ENCODE measurements at places on chromosomes 12 and 14.

- DNase-seq: no peak
Measured at GRCh38 chr14:92122761-92123160, 992 bp downstream of the CPSF2 start.

- DNase-seq: no peak
Measured at GRCh38 chr14:21106498-21107282, 5.8 kb downstream of the TMEM253 start.

- no peak for DNase-seq
Measured at GRCh38 chr14:68233101-68233784, 413.7 kb downstream of the RAD51B start.

DNA sequence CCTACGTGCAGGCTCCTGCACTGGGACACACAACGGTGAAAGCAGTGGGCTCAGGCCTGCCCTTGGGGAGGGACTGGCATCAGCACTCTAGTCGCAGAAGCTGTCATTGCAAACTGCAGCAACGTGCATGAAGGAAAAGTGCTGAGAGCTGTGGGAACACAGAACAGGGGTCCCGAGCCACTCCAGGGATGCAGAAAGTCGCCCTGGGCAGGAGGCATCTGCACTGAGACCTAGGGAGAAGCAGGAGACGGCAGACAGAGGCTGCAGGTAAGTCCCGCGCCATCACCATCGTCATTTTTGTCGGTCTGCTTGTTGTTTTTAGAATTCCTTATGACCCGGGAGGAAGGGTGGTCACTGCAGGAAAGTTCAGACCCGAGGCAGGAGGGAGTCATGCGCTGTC lies 21.6 kb upstream of the RIMBP2 start:
- no peak for DNase-seq

GRCh38 chr12:90226211-90226610 lies 517.6 kb upstream of the ATP2B1 start:
- DNase-seq: no peak

GRCh38 chr12:89883630-89884389 lies 175.2 kb upstream of the ATP2B1 start:
- DNase-seq: no peak

DNA sequence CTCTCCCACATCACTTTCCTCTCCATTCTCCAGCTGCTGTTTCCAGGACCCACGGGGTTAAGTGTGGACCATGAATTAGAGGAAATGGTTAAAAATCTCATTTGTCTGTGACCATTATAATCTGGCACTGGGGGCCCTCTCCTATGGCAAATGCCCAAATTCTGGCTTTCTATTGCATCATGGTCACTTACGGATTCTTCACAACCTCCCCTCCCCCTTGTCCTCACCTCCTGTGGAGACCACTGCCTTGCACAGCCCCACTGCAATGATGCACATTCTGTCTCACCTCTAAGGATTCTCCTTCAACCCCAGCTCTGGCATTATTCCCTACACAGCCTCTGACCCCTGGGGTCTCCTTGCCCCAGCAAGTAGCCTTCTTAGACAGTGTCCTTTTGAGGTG lies 18.9 kb downstream of the BCAT1 start:
- DNase-seq: no peak

DNA sequence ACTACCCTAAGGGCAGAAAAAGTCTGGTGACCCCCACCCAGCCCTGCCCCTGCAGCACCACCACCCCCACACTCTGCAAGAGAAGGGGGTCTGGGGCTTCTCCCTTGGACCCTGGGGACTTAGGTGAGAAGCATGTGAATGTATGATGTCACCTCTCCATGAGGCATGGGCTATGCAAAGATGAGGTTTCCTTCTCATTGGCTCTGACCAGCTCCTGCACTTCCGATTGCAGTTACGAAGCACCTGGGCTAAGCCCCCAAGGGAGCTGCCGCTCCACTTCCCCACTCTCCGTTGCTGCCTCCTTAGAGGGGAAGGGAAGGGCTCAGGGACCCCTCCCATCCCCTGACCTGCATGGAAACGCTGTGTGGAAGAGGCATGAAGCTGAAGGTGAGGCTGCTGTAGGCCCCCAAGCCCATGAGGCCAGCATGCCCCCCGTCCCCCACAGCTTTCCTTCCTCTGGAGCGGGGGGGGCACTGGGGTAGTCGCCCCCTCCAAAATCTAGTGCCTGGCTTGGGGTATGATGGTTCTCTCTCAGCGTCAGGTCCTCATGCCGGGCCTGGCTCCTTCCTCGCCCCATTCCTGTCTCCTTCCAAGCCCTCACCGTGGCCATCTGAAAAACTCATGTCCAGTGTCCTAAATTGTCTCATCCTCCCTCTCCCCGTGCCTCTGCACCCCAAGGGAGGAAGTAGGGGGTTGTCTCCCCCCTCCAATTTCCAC lies 5.5 kb upstream of the DDX23 start:
- DNase-seq: no peak

- DNase-seq: no peak
Measured at GRCh38 chr12:25710128-25710527, 157.0 kb upstream of the LMNTD1 start.

Data from D721Med (cell line).